ENCODE measurements at places on chromosomes 7 and 10. TPM values are rescaled to one million over a fixed set of nuclear protein-coding genes. Genes with fewer than 3 reads are reported as not detected.

DNA sequence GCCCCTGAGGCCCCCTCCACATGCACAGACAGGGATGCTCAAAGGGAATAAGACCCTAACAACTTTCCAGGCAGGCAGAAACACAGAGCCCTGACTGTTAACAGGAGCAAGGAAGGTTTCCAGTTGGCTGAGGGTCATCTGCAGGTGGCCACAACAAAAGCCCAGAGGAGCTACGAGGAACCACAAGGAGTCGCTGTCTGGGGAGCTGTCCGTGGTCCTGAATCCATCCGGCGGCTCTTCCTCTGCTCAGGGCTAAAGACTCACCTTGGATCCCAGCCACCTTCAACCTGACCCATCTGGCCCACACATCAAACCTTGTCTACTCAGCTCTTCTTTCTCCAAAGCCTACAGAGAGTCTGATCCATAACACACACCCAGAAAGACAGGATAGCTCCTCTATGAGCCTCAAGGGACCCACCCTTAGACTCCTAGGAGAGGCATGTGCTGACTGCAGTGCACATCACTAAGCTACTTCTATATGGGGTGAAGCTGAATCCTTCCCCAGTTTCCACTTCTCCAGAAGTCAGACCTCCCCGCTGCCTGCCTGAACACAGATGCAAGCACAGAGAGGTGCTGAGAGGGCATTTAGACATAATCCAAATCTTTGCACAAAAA is 104.0 kb downstream of the SLIT1 start:
- no peak for DNase-seq
- H3K4me1 ChIP-seq: no peaks in the 10 kb centered on the region
- peaks cover 29% of the 10 kb centered on the region for H3K27me3 ChIP-seq
- no peak overlapping the region for H3K27ac ChIP-seq
- no peaks in the 10 kb centered on the region for H3K36me3 ChIP-seq

DNA sequence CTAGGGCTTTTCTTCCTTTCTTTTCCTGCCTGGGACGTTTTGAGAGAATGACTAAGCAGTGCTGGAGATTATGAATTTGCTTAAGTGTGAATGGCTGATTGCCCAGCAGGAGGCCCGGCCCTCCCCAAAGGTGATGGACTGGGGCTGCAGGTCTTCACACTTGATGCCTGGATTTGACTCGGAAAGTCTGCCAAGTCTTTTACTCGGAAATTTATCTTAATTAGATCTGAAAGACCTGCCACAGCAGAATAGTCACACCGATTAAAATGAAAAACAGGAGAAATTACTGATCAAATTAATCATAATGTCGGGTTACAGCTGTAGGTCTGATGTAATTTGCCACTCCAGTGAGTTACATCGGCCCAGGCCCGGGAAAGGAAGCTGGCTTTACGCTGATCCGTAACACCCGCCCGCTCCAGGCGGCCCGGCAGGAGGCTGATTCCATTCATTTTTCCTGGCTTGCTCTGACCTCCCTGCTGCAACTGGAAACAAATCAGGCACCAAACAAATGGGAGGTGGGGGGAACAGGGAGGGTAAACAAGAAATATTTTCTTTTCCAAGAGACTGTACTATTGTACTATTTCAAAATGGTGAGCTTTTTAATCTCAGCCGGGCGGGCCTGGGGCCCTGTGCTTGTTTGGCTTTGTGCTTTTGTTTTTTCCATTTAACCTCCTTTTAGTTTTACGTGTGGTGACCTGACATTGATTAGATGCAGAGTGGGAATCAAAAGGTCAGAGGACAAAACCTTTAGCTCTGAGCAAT is 212.4 kb upstream of the YAE1 start:
- no peaks in the 10 kb centered on the region for H3K36me3 ChIP-seq
- peaks cover 68% of the 10 kb centered on the region for H3K27me3 ChIP-seq
- peaks cover 12% of the 10 kb centered on the region for H3K4me1 ChIP-seq
- peak overlapping the region; percentile 48 for H3K4me3 ChIP-seq
- no peak overlapping the region for H3K27ac ChIP-seq

- H3K4me3 ChIP-seq: no peak overlapping the region
- H3K4me1 ChIP-seq: no peaks in the 10 kb centered on the region
- H3K36me3 ChIP-seq: no peaks in the 10 kb centered on the region
- H3K27me3 ChIP-seq: no peaks in the 10 kb centered on the region
Observed at GRCh38 chr10:68096913-68097516, 12.3 kb upstream of the MYPN start.

The HHEX gene
- 6.6 TPM for total RNA-seq

The EPDR1 gene
- total RNA-seq: 0.90 TPM

The RTKN2 gene
- total RNA-seq: 10.0 TPM

The PIP gene
- total RNA-seq: not detected

- DNase-seq: no peak
- no peak overlapping the region for H3K27ac ChIP-seq
- H3K27me3 ChIP-seq: peaks cover 7% of the 10 kb centered on the region
- peaks cover 24% of the 10 kb centered on the region for H3K4me1 ChIP-seq
- H3K36me3 ChIP-seq: no peaks in the 10 kb centered on the region
Observed at GRCh38 chr7:25256333-25256819, 28.1 kb upstream of the NPVF start.

DNA sequence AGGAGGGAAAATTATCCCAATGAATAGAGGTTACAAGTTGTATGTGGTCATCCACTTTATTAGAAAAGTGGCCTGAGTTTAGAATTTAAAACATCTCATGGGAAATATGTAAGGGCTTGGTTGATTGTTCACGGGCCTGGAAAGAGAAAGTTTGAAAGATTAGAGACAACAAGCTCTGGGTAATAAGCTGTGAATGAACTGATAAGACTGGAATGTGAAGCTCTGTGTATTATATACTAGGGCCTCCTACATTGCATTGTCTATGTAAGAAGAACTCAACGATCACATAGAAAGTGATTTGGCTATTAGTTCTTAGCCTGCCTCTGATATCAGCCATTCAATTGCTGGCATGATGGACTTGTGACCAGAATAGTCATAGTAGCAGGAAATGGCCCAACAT is 199.2 kb upstream of the MAGI2 start:
- no peaks in the 10 kb centered on the region for H3K27me3 ChIP-seq
- H3K27ac ChIP-seq: no peak overlapping the region
- no peaks in the 10 kb centered on the region for H3K4me1 ChIP-seq
- H3K36me3 ChIP-seq: no peaks in the 10 kb centered on the region
- no peak overlapping the region for H3K4me3 ChIP-seq

The OR9A2 gene
- total RNA-seq: not detected

- H3K4me3 ChIP-seq: no peak overlapping the region
- no peak overlapping the region for H3K27ac ChIP-seq
- H3K4me1 ChIP-seq: no peaks in the 10 kb centered on the region
- no peak for DNase-seq
- H3K36me3 ChIP-seq: peaks cover 4% of the 10 kb centered on the region
- H3K27me3 ChIP-seq: no peaks in the 10 kb centered on the region
Observed at GRCh38 chr10:15540727-15541126, 169.6 kb upstream of the FAM171A1 start.

DNA sequence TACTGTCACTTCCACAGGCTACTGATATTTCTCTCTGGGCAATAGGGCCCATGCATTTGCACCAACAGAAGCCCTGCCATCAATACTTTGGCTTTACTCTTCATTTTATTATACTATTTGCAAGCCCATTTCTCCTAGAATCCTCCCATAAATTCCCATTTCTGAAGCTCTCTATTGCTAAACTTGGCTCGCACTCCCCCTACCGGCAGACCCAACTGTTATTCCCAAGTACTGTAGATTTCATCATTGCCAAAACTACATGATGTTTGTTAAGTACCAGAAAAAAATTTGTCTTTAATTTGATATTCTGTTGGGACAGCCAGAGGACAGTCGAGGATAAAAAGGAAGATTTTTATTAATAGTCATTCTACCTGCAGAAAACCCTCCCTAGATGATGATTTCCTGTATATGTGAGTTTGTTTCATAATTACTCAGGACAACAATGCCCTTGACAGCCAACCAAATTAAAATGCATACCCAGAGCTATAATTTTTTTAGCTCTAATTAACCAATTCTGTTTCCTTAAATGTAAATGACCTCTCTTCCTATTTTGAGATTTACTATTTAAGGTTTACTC is 298.6 kb downstream of the REEP3 start:
- no peak overlapping the region for H3K4me3 ChIP-seq
- no peaks in the 10 kb centered on the region for H3K27me3 ChIP-seq
- no peak overlapping the region for H3K27ac ChIP-seq
- no peaks in the 10 kb centered on the region for H3K36me3 ChIP-seq
- no peaks in the 10 kb centered on the region for H3K4me1 ChIP-seq
- no peak for DNase-seq

The CFAP46 gene
- total RNA-seq: 10.9 TPM

DNA sequence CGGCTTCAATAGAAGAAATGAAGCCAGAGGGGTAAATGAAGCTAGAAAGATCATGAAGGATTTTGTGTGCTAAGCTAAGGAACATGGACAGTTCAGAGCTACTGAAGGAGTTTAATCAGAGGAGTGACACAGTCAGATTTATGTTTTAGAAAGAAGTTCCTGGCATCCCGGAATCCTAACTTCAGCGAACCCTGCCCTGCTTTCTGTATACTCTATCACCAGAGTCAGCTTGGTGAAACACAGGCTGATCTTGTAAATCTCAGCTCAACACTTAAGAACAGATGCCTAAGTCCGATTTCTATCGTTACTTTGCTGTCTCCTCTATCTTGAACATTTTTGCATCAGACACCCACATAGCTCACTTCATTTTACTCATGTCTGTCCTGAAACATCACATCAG is 9.1 kb downstream of the AHR start:
- no peak for DNase-seq
- H3K27ac ChIP-seq: no peak overlapping the region
- no peaks in the 10 kb centered on the region for H3K36me3 ChIP-seq

DNA sequence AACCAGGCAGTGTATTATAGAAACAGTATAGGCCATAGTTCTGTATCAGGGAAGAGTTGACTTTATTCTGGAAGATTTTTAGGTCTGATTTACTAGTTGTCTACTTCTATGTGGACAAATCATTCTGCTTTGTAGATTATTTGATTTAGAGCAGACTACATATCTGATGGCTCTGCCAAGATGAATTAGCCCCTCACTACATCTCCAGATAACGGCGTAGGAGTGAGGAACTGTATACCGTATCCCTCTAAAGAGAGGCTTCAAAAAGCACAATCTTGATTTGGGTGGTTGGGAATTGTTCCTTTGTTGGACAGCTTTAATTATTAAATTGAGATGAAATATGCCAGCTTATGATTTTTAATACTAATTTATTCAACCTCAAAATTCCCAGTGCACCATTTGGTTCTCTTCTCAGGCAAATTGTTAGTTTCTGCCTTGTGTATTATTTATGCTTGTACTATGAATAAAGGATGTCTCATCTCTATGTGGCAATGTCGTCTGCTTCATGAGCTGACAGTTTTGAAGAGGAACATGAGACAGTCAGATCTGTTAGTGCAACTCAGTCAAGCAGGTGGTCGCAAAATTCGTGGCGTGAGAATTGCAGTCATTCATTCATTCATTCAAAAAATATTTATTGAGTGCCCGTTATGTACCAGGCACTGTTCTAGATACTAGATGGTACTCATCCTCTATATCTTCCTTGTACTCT is 422.8 kb downstream of the EXOC4 start:
- no peaks in the 10 kb centered on the region for H3K36me3 ChIP-seq
- H3K27ac ChIP-seq: no peak overlapping the region
- DNase-seq: no peak
- no peaks in the 10 kb centered on the region for H3K27me3 ChIP-seq

GRCh38 chr10:33046792-33047191 is 88.8 kb upstream of the ITGB1 start:
- H3K4me3 ChIP-seq: no peak overlapping the region
- no peak overlapping the region for H3K27ac ChIP-seq
- no peak for DNase-seq
- H3K27me3 ChIP-seq: no peaks in the 10 kb centered on the region
- H3K36me3 ChIP-seq: no peaks in the 10 kb centered on the region

The BEND7 gene
- total RNA-seq: 16.4 TPM

The GBX1 gene
- total RNA-seq: 0.41 TPM

The SVOPL gene
- total RNA-seq: not detected

DNA sequence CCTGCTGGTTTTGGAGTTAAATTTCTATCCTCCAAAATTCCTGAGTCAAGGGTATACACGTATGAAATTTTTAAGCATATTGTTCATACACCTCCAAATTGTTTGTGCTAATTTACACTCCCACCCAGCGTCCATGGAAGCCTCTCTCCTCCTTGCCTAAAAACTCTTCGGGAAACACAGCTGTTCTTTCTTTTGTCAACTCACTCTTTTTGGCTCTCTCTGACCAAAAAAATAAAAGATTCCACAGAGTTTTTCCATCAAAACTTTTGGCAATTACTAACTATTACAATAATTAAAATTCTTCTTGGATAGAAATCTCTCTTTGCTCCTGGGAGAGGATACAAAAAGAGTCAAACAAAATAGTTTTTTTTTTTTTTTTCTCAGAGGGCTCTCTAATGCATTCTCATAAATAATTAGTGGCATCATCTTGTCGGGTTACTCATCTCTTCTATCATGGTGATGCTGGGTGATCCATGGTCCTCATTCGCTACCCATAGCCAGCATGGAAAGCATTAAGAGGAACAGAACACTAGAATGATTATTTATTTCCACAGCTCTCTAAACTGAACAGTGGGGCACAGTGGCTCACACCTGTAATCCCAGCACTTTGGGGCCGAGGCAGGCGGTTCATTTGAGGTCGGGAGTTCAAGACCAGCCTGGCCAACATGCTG is 310.7 kb downstream of the SFMBT2 start:
- no peaks in the 10 kb centered on the region for H3K4me1 ChIP-seq
- no peaks in the 10 kb centered on the region for H3K36me3 ChIP-seq
- no peak overlapping the region for H3K4me3 ChIP-seq
- H3K27ac ChIP-seq: no peak overlapping the region
- no peak for DNase-seq

DNA sequence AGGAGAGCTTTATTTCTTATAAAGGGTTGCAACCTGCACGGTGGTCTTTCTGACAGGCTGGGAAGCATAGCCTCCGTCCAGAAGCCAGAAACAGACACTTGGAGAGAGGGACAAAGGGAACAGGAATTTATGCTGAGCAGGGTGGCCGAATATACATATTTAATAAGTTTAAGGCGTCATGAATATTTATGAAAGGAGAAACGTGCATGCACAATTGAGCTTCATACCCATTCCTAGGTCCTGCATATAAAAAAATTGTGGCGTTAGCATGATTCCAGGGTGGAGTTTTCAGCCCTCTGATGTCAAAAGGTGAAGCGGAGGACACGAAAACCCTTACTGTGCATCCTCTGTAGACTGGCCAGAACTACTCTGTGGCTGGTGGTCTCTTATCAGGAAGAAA is 10.7 kb downstream of the CCDC126 start:
- no peaks in the 10 kb centered on the region for H3K27me3 ChIP-seq
- H3K4me3 ChIP-seq: no peak overlapping the region
- H3K4me1 ChIP-seq: peaks cover 17% of the 10 kb centered on the region
- DNase-seq: no peak

DNA sequence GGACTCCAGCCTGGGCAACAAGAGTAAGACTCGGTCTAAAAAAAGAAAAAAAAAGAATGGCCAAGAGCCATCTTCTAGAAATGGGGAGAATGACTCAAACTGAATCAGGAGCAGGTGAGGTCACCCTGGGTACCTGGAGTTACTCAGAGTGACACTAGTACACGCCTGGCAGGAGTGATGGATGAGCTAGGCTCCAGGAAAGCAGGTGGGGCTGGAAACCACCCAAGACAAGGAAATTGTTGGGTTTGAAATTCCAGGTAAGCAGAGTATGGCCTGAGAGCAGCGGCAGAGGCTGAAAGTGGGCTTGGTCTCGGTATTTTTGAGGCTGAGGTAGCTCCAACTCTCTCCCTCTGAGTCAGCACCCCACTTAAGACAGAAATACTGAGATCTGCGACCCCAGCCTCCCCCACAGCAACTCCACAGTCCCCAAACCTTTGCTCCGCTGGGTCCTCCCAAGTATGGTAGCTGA is 18.5 kb downstream of the DDIT4 start:
- H3K4me1 ChIP-seq: peaks cover 19% of the 10 kb centered on the region
- no peaks in the 10 kb centered on the region for H3K27me3 ChIP-seq
- no peak for DNase-seq
- H3K27ac ChIP-seq: peak overlapping the region; percentile 96
